ENCODE measurements at places on chromosomes 2 and 18.
A peak's percentile ranks its signal among the peaks of the same experiment; 100 is the strongest.

- no peak for DNase-seq
Measured at GRCh38 chr2:221999717-222000116, 299.1 kb downstream of the PAX3 start.

GRCh38 chr18:57555134-57555533, 31.4 kb downstream of the FECH start:
- no peak for DNase-seq

DNA sequence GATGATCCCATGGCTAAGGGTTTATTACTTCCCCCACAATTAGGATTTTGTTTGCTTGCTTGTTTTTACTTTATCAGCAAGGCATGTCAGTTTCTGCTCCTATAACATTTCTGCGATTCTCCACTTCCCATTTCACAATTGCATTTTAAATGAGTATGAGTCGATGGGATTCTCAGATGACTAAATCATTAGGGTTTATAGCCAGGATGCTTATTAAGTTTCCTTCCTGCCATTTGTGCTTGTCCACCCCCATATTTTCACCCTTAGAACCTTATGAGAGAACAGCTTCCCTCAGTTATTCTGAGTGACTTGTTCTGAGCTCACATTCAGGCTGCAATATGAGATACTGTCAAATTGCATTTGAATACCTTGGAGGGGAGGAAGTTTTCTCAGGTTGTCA, 37.9 kb upstream of the C1GALT1C1L start:
- no peak for DNase-seq

DNA sequence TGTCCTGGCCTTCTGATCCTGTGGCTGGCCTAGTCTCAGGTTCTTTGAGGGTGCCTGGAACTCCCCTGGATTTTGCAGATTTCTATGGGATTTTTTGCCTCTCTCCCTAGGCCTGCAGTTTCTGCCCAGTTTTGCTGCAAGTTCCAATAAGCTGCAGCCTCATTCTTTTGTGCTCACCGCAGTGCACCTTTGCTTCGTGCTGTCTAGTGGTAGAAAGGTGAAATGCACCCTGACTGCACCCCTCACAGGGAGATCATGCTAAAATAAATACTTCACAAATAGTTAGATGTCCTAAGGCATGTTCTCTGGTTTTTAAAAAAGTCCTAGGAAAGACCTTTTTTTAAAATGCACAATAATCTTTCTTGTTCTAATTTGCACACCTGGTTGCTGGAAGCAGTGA, 72.5 kb downstream of the GNAL start:
- no peak for DNase-seq

- DNase-seq: no peak
Measured at GRCh38 chr2:28736034-28736433, 15.6 kb upstream of the PPP1CB start.

GRCh38 chr2:147049957-147050356, 794.9 kb upstream of the ACVR2A start:
- DNase-seq: no peak

DNA sequence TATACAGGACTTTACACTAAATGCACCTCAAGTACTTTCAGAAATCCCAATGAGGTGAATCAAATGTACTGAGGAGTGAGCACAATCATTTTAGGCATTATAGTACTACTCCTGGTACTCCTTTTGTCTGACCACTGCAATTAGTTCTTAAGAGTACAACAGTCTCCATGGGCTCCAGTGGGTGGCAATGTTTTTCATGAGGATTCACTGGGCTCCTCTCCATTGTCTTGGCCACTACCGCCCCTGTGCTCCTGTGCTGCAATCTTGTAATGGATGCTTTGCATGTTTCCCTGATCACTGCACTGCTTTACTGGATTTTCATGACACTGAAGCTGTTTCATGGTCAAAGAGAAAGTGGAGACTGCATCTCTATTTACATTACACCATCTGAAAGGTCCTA, 268.5 kb upstream of the ZSWIM2 start:
- DNase-seq: no peak

GRCh38 chr2:179569831-179570233, 291.6 kb downstream of the ZNF385B start:
- DNase-seq: no peak

DNA sequence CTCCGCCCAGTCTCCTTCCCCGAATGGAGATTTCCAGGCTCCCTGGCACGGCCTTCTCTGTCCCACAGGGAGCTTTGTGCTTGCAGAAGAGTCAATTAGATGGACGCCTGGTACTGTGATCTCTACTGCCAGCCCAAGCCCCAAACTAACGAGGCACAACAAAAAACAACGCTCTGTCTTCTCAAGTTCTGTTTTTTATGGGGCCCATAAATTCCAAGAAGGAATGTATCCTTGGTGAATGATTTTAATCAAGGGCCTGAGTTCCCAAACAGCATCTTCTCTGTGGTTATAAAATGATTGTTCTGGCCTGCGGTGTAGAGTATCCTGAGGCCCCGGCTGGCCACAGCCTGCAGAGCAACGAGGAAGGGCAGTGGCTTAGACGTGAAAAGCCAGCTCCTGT, 219.5 kb downstream of the CLIP4 start:
- DNase-seq: no peak

DNA sequence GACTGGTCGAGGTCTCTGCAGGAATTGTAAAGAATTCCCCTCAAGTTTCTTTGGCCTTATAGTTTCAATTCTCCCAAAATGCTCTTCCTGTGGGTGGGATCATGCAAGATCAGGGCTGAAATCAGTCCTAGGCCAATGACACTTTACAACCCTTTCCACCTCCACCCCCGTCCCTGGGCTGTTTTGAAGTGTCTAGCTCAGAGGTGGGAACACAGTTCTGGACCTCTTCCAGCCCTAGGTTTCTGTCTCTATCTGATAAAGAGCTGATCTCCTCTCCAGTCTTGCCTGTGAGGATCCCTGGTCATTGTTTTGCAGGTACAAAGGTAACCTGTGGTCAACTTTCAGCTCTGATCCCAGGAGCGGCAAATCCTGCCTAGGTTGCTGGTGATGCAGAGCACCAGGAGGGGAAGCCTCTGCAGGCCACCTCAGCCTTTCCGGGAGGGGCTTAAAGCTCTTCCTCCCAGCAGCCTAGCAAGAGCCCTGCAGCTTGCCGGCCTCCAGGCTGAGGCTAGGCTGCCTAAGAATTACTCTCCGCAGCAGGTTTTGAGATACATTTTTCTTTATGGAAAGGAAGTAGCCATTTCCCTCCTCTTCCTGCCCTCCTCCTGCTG, 69.8 kb upstream of the WIPF1 start:
- DNase-seq: no peak

DNA sequence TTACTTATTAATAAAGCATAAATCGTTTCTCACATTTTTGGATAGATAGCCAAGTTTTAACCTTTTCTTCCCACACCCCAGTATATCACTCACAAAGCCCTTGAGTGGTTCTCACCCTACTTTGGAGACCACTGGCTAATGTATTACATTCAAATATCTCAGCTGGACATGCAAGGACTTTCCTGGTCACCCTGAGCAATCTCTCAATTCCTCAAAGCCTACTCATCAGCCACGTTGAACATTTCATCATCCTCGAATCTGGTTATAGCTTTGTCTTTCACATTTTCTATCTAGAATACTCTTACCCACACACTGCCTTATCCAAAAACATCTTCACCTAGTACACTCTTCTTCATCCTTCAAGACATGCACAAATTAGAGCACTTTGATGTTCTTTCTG, 71.1 kb upstream of the MAPRE2 start:
- DNase-seq: no peak

GRCh38 chr2:160402997-160403979, 90.3 kb downstream of the RBMS1 start:
- no peak for DNase-seq

DNA sequence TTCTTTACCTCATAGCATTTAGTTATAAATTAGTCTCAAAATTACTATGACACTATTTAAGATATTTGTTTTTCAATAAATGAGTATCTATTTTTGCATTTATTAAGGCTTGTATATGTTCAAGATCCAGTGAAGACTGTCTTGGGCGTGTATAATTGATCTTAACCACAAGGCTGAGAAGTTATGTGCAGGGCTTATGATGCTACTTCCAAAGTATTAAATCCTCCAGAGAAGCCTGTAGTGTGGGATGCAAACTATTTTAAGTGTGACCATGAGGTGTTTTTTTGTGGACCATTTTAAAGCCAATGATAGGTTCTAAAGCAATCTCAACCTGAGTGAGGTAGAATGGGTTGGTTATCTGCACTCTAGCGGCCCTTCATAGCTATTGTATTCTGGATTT, 219.9 kb downstream of the ZNF407 start:
- DNase-seq: no peak

DNA sequence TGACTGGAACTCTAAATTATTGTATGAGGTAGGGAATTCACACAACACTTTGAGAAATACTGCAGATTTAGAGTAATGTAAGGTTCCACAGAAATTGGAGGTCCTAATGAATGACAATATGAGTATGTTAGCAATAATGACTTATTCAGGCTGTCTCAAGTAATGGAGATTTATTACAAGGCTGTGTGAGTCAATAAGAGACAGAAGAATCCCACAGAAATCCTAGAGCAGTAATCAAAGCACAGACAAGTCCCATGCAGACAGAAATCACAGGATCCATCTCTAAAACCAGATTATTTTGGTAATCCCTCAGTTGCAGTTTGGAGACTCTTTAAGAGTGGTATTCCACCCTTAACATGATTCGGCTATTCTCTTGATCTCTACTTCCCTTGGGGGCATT, 83.6 kb downstream of the FAM161A start:
- no peak for DNase-seq

DNA sequence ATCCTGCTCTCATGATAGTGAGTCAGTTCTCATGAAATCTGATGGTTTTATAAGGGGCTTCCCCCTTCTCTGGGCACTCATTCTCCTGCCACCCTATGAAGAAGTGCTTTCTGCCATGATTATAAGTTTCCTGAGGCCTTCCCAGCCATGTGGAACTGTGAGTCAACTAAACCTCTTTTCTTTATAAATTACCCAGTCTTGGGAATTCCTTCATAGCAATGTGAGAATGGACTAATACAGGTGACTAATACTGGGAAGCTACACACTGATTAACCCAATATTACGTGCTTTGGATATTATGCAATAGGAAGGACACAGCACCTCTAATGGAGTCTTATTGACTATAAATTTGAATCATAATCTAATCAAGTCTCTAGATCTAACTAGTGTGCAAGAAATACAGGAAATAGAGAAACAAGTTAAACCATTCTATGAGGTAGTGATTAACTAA, 107.2 kb upstream of the ETAA1 start:
- DNase-seq: no peak

DNA sequence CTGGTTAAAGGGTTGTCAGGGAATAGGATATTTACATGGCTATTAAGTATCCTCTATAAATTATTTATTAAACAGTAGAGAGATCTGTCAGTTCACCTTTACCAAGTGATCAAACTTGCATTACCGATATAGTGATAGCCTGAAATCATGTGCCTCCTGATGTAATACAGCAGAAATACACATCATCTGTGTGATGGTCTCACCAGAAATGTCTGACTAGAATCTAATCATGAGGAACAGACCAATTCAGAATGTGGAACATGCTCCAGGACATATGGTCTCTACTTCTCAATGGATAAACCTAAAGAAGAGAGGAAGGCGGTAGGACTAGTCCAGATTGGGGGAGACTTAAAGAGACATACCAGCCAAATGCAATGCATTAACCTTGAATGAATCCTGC, 6.2 kb downstream of the VPS54 start:
- no peak for DNase-seq

DNA sequence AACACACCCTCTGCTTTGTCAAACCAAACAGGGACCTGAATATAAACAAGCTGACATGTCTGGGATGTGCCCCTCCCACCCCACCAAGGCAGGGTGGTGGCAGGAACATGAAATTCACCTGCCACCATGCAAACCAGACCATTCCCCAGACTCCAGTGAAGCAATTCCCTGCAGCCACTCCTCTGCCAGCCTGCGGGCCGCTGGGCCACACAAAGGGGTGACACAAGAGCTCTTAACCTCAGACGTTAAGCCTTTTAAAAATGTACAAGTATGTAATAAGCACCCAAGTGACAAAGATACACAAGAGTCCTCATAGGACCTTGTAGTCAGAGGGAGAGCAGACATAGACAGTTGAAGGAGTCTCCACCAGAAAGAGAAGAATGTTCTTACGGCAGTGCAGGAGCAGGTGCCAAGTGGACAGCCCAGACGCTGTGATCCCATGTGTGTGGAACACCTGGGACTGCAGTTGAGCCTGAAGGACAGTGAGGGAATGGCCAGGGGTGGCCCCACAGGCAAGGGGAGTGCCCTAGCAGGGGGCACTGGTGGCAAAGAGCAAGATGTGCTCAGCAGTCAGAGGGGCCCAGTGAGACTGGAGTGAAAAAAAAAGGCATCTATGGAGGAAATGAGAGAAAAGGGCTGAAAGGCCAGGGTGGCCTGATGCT, 36.9 kb downstream of the CRACDL start:
- DNase-seq: no peak

- peak; percentile 40 for DNase-seq
Measured at GRCh38 chr18:1663879-1664705, 759.4 kb downstream of the ADCYAP1 start.

DNA sequence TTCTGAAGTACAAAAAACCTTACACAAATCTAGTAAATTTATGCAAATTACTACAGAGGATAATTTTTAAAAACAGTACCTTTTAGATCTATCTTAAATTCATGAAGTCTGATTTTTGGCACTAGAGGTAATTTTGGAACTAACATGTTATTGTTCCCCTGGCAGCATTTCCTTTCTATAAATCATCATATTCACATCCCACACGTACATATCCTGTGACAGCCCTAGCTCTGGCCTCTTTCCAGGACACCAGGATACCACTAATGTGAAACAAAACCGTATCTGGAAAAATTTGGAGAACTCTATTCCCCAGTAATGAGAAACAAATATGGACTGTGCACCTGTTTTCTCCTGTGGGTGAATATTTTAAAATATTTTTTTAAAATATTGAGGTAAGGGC, 14.0 kb upstream of the BIRC6 start:
- no peak for DNase-seq

GRCh38 chr18:72378016-72378415, 166.1 kb downstream of the CBLN2 start:
- no peak for DNase-seq

- DNase-seq: no peak
Measured at GRCh38 chr2:54722641-54723040, 821 bp upstream of the EML6 start.

- DNase-seq: no peak
Measured at GRCh38 chr2:33904801-33905200, 305.7 kb upstream of the FAM98A start.
